ENCODE measurements at places on chromosomes 2 and 18.
A peak's percentile ranks its signal among the peaks of the same experiment; 100 is the strongest.

DNA sequence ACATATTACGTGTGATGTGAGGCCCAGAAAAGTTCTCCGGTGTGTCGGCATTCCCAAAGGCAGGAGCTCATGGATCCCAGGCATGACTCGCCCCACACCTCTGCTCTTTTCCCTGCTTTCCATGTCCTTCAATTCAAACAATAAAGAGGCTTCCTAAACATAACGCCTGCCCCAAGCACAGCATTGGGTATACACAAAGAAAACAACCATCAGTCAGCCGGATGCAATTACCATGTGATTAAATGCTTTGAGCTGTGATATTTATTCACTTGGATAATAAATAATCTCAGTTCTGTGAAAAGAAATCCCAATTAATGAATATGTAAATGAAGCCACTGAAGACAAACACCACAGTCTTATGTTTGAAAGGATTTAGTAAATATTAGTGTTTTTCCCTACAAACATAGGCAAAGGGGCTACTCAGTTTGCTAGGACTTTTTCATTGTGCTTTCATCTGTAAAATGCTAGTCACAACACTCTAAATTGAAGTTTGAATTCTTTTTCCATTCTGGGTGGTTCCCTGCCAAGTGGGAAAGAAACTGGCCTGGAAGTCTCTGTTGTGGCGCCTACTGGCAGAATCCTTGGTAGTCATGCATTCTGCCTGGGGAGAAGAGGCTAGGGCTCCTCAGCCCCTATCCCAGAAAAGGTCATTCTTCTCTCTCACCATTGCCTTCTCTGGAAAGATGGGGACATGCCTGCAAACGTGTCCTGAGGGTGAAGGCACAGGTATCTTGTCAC lies 144.7 kb downstream of the COL6A3 start:
- no peak for DNase-seq

- peak; percentile 24 for DNase-seq
These were observed 57.0 kb downstream of the ZNF407 start for GRCh38 chr18:74654638-74655037.

- DNase-seq, result no peak
These were observed 25.4 kb downstream of the KIF5C start for GRCh38 chr2:148900350-148900837.

DNA sequence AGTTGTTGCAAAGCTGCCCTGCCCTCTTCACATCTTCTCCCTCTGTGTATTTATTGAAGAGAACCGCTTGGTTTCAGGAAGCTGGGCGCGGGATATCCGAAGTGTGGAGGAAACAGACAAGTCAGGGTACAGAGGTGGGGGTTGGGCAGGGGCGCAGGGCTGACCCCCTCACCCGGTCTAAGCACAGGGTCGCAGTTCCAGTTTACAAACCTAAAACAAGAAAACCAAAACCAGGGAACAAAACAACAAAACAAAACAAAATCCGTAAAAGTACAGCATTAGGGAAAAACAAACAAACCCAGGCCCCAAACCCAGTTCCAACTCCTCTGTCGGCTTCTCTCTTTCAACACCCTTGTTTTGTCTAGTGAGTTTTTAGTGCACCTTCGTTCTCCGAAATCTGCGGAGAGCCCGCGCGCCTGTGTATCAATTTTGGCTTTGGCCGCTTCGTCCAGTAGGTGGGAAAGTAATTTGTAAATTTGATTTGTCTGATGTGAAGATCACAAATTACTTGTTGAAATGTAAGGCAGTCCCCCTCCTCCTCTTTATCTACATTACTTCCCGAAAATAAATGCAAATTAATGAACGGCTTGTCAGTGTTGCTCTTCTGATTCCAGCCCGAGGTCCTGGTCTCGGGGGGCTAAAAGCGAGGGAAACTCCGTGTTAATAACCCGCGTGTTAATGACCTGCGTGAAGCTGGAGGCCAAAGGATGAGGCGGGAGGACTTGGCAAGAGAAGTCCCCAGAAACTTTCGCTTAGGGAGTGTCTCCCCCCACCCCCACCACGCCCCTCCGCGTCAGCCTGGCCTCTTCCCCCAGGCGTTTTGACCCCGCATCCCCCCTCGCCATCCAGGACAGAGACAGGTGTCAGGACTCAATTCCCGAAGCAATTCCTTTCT lies 6.9 kb downstream of the OTX1 start:
- DNase-seq, result no peak

DNA sequence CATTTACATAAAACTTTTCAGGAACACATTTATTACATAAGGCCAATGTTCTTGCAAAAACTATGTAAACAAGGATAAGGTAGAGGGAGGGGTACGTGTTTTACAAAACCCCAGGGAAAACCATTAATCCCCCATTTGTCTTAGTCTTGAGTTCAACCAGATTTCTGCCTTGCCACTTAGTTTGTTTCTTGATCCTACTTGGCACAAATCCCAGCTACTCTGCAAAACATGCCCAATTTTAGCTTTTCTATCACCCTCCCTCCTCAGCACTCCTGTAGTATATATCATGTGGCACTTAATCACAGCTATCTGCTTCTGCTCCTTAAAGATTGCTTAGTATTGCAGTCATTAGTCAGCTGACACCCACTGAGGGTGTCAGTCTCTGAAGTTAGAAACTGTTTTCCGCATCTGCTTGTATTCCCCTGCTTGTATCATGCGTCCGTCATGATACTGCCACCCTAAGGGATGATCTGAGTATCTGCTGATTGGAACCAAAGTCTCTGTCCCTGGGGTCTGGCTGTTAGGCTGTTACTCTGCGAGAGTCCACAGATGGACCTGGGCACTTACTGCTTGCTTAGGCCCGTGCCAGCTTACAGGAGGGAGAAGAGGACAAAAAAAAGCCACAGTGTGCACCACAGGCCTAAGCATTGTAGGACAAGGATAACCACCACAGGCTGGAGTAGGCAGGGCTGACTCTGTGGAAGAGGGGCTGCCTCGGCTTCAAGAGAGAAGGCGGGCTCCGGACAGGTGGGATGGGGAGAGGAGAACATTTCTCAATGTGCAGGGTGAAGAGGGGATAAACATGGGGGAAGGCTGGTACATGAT lies 82.2 kb downstream of the EPAS1 start:
- no peak for DNase-seq

DNA sequence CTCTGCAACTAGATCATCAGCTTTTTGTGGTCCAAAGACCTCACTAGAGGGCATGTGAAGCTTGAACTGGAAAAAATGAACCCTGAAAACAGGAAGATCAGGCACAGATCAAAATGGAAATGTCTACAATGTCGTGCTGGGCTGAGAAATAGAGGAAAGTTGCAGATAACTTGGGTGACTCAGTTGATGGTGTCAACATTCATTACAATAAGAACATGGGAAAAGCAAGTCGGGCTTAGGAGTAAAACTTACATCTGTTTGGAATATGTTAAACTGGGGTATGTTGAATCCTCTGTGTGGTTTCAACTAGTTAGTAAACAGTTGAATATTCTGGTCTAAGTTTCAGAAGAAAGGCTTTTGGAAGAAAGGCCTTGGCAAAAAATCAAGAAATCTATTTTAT lies 940.4 kb downstream of the ERBB4 start:
- DNase-seq, result no peak

DNA sequence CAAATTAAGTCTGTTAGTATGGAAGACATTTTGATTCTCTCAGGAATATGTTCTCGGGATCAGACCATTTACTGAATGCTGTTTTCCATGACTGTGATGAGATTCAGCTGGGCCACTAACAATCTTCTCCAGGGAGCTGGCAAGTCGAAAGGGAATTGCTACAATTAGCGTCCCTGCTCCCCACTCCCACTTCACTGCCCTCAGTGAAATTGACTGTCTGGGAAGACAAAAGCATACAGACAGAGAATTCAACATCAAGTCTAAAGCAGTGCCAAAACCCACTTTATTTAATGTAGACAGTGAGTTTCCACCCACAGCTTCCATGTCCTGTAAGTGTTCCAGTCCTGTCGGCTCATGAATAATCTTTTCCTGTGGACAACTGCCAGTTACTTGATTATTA lies 34.0 kb upstream of the COL3A1 start:
- no peak for DNase-seq

GRCh38 chr2:218960309-218961165 lies 1.1 kb downstream of the CDK5R2 start:
- no peak for DNase-seq

DNA sequence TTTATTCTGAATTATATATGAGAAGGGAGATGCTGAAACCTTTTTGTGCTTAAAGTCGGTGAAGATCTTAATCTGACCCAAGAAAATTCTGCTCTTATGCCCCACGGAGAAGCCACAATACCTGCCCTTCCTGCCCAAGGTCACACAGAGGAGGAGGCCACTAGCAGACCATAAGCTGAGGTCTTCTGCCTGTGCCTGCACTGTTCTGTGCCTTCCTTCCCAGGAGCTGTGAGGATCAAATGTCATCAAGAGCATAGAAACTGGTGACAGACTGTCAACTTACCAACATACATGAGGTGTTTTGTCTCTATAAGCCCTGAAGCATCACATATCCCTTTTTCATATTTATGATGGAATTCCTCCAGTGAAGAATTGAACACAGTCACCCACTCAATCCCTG lies 233.3 kb downstream of the C1D start:
- no peak for DNase-seq

GRCh38 chr2:100981011-100981410 lies 21.1 kb upstream of the RPL31 start:
- no peak for DNase-seq

Measured in MCF 10A (cell line).